ENCODE measurements at places on chromosomes 2 and 18.

DNA sequence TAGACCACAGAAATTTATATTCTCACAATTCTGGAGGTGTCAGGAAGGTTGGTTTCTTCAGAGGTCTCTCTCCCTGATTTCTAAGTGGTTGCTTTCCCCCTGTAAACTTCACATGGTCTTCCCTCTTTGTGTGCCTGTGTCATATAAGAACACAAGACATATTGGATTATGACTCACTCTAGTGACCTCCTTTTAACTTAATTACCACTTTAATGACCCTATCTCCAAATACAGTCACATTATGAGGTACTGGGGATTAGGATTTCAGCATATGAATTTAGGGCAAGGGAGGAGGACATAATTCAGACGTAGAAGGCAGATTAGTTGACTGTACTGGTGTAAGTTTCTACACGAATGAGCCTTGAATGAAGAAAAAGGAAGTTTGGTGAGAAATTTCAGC is 38.2 kb upstream of the EPHA4 start:
- DNase-seq, result no peak

DNA sequence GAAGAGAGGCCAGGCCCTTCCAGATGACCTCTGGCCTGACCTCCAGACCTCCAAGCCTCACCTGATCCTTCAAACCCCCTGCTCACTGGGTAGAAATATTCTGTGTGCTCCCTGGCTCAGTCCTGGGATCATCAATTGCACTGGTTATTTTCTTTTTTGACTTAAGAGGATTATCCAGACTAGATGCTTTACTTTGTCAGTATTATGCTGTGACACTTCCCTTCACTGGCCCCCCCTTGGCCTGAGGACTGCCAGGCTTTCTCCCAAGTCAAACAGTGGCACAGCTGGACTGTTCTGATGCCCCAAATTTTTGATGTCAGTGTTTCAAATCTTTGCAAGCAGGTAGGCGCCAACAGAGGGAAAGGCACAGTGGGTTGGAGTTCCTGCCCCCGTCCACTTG is 156.3 kb upstream of the SKOR2 start:
- no peak for DNase-seq

GRCh38 chr2:216984937-216985336 is 125.1 kb upstream of the TNP1 start:
- no peak for DNase-seq

DNA sequence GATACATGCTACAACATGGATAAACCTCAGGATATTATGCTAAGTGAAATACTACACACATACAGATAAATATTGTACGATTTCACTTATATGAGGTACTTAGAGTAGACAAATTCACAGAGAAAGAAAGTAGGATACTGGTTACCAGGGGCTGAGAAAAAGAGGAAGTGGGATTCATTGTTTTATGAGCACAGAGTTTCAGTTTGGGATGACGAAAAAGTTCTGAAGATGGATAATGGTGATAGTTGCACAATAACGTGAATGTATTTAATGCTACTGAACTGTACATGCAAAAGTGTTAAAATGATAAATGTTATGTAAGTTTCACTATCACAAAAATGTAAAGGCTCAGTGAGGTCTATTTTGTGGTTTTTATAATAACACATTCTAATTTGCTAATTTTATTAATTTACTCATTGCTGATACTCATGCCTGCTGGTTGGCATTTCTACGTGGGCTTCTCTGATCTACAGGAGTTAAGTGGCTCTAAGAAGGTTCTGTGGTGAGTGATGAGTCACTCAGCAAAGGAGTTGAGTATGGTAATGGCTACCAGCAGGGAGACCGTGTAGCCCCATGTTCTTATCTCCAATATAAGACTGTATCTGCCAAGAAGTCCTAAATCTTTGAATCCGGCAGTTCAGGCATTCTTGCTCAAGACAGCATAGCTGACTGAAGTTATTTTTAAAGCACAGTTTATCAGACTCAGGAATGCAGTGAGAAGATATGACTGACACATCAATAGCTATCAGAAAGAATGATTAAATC is 41.1 kb downstream of the UPP2 start:
- no peak for DNase-seq

- no peak for DNase-seq
Observed at GRCh38 chr2:9749546-9750223, 93.6 kb upstream of the TAF1B start.

DNA sequence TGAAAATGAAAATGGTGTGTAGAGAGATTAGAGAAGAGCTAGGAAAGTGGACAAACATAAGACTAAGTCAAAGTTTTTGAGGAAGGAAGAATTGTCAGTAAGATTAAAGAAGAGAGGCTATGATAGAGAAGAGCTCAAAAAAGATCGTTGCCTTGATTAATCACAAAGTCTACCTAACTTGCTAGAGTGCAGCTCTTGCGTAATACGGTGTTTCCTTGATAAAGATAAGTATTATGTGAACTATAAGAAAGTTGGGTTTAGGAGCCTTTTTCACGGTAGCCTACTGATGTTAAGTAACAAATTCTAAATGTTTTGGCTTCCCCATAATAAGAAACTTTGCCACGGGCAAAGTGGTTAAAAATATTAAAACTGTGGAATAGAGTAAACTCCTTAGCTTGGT is 226.4 kb upstream of the NRXN1 start:
- DNase-seq, result no peak
